GM03348 (cell line): ENCODE measurements at places on chromosomes 3 and 15.

DNA sequence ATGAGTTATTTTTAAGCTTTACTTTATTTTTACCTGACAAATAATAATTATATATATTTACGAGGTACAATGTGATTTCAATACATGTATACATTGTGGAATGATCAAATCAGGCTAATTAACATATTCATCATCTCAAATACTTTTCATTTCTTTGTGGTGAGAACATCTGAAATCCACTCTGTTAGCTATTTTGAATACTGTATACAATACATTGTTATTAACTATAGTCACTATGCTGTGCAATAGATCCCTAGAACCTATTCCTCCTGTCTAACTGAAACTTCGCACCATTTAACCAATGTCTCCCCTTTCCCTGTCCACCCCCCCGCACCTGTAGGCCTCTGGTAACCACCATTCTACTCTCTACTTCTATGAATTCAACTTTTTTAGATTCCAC, 7.9 kb upstream of the SPPL2A start:
- no peak for DNase-seq

DNA sequence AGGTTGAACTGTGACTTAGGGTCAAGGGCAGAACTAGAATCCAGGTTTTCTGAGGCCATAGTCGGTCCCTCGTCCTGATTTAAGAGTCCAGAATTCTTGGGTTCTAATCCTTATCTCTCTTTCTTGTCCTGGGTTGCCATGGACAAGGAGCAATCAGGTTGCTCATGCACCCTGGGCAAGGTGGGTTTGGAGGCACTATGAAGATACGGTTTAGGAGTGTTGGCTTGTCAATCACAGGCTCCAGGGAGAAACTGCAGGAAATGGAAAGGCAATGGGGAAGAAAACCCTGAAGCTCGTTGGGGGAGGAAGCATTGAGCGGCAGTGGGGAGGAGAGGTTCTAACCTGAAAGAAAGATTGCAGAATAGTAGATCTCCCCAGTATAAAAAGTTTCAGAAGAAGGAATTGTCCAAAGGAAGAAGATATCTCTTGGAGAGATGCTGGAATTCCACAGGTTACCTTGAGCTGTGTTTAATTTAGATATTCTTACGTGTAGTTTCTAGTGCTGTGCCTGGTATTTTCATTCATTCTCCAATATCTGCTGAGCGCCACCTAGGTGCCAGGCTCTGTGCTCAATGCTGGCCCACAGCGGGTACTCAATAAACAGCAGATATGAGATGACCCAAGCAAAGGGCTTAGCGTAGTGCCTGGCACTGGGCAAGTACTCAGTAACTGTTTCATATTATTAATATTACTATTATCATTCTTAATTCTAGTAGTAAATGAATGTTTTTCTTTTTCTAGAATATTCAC, 2.0 kb downstream of the ACAN start:
- DNase-seq: no peak

GRCh38 chr3:50777680-50778079, 103.0 kb downstream of the DOCK3 start:
- no peak for DNase-seq

- no peak for DNase-seq
Observed at GRCh38 chr3:43814461-43814860, 123.7 kb downstream of the ABHD5 start.

DNA sequence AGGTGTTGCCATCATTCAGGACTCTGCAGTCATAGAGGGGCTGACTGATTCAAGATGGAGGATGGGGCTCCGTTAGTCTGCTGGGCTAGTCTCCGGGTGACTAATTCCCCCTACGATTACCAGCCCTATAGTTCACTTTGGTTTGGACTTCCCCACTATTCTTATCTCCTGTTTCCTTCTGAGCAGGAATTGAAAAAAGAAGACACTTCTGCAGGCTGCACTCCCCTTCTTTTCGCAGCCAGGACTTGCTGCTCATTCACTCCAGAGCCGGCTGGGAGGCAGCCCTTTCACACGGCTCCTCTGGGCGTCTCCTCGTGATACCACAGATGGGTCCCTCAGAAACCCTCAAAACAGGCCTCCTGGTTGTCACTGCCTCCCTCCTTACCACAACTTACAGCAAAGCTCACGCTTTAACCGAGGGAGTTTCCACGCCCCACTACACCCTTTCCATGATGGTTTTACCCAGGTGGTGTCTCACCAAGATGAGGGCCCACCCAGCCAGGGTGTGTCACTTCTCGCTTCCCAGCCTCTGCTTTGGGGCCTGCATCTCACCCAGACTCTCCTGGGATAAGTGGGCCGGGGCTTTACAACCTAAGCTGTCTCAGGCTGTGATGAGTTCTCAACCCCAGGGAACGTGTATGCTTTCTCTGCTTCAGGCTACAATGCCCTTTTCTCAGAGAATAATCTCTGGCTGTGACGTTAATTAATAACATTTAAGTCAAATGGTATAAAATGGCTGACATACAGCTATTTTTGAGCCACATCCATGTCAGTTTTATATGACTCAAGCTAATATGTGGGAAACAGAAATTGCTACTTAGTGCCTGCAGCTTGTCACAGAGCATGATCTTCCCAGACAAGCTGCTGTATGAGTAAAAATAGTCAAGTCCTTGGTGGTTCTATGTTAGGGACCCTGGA, 11.9 kb downstream of the CX3CR1 start:
- DNase-seq: no peak

GRCh38 chr3:177429771-177430170, 232.5 kb upstream of the TBL1XR1 start:
- DNase-seq: no peak

- peak; percentile 68 for DNase-seq
Observed at GRCh38 chr15:50137330-50137761, 18.3 kb upstream of the ATP8B4 start.

DNA sequence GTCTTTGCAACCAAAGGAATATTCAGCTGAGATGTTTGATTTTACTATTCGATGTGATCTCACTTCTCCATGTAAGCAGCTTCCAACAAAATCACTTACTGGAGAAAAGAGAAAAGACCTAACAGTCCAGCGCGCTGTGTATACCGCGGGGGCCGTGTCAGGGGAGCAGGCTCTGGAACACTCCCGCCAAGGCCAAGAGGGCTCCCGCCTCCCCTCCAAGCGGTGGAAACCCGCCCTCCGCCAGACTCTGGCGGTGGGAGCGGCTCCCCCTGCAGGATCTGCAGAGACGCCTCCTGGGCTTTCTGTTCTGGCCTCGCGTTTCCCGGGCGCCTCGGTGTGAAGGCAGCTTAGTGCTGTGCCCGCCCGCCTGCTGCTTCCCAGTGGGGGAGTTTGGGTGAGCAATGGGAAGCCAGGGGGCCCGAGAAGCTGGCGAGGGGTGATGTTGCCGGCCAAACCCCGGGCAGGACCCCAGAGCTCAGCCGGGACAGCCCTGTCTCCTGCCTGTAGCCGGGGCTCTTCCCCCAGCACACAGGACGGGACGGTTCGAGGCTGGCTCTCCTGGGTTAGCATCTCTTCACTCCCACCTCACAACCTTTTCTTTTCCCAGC, 36.3 kb downstream of the CHST14 start:
- peak; percentile 94 for DNase-seq

DNA sequence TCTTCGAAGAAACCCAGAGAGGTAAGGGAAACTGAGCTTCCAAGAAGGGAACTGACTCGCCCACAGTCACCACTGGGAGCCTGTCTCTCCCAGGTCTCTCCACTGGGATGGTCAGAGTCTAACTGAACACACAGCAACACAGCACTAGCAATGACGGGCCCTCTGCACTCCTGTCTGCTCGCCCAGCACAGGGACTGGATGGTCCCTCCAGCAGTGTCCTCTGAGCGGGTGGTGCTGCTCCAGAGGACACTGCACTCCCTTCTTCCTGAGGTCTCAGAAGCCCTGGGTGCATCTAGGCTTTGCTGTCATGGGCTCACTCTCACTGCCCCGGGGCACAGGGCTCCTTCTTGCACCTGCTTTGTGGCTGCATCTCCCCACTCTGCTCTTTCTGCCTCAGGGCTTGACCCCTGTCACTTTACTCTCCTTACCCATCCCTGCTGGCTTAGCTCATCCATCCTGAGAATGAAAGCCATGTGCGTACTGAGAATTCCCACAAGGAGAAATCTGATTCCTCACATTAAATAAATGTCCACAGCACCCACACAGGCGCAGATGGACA, 356.6 kb downstream of the GABRG3 start:
- DNase-seq: no peak

- DNase-seq: no peak
Observed at GRCh38 chr3:100033903-100034471, 80.3 kb downstream of the FILIP1L start.

- DNase-seq: no peak
Observed at GRCh38 chr3:151210676-151211381, 7.8 kb upstream of the GPR171 start.

DNA sequence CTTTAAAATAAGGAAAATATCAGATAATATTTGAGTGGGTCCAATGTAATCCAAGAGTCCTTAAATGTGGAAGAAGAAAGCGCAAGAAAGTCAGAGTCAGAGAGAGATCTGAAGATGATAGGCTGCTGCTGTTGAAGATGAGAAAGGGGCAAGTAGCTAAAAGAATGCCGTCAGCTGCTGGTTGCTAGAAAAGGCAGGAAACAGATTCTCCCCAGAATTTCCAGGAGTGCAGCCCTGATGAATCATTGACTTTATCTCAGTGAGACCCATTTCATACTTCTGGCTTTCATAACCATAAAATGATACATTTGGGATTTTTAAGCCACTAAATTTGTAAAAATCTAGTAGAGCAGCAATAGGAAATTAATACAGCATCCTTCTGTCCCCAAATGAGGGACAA, 7.5 kb upstream of the CHMP2B start:
- DNase-seq: peak; percentile 5

GRCh38 chr3:112638327-112639020, 2.5 kb downstream of the CCDC80 start:
- peak; percentile 49 for DNase-seq

DNA sequence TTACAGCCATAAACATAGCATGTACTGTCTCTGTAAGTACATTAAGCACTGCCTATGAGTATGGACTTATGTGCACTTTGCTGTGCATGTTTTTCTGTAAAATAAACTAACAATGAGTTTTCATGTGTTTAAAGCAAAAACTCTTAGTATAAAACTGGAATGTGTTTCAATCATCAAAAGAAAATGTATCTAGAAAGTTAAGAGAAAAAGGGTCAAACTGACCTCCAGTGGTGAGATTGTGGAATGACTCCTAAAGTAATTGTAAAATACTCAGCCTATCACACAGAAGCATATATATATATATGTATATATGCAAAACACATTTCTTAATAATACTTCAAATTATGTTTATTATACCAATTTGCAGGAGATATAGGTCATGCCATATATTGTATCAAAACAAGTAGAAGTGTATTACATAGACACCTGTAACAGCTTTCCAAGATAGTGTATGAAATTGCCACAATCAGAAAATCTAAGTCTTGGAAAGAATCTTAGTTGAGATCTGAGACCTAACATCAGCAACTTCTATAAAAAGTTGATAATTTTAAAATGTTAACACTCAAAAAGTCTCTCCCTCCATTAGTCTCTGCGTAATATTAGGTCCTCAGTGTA, 199.6 kb downstream of the FMN1 start:
- DNase-seq: peak; percentile 52

- DNase-seq: peak; percentile 6
Observed at GRCh38 chr15:76011627-76012551, at the start of gene NRG4. TSS of gene NRG4 (minus strand) at chr15:76012424. CDS start at chr15:76011230, 1,194 bp downstream.

- peak; percentile 54 for DNase-seq
Observed at GRCh38 chr3:187744169-187745151, 808 bp downstream of the BCL6 start.

DNA sequence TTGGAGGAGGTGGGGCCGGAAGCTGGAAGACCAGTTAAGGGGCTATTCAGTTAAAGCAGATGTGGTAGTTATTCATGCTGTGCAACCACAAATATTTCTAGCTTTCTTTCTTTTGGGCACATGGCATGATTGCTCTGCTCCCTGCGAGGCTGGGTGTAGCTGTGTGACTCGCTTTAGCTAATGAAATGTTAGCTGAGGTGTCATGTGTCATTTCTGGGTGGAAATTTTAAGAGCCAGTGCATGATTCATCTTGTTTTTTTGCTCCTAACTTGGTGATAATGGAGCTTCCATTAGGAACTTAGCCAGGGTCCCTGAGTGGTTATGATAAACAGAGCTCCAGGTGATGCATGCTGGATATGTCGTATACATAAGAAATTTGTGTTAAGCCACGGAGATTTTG, 300.6 kb downstream of the SATB1 start:
- DNase-seq: peak; percentile 52

DNA sequence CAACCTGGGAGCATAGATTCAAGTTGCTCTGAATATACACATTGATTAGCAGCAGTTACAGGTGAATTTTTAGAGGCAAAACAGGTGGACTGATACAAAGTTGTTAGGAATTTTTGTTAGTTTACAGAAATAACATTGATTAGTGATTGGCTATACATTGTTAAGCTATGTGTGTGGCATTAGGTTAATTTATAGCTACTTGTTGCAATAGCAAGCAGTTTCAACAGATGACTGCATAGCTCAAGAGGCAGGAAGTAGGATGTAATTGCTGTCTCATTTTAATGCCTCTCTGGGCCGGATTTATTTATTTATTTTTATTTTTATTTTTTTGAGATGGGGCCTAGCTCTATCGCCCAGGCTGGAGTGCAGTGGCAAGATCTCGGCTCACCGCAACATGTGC, 99.7 kb downstream of the TCF12 start:
- no peak for DNase-seq

DNA sequence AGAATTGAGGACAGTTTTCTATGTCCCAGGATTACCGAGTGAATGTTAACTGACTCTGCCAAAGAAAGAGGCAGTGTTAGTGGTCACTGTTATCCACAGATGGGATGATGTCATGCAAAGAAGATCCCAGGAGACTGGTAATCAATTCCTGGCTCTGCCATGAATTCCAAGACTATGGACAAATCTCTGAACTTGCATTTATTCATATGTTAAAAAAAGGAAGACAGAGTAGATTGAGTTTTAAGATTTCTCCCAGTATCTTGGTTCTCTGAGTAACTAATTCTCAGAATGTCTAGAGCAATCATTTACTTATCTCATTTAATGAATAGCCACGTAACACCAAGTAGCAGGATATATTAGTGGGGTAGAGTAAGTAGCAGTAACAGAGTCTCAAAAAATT, 11.5 kb upstream of the MAP3K13 start:
- peak; percentile 72 for DNase-seq

GRCh38 chr15:71444866-71445590, 329.8 kb downstream of the THSD4 start:
- DNase-seq: no peak

- no peak for DNase-seq
Observed at GRCh38 chr3:104961851-104962250, 404.9 kb upstream of the ALCAM start.

- no peak for DNase-seq
Observed at GRCh38 chr3:43644443-43644842, 22.6 kb upstream of the ANO10 start.

GRCh38 chr3:38542401-38543298, 46.5 kb downstream of the EXOG start:
- no peak for DNase-seq

GRCh38 chr3:132898141-132898540, 140.1 kb upstream of the TMEM108 start:
- DNase-seq: no peak
